Breast epithelium (tissue), 4 donors: ENCODE measurements at places on chromosomes 1 and 21.

DNA sequence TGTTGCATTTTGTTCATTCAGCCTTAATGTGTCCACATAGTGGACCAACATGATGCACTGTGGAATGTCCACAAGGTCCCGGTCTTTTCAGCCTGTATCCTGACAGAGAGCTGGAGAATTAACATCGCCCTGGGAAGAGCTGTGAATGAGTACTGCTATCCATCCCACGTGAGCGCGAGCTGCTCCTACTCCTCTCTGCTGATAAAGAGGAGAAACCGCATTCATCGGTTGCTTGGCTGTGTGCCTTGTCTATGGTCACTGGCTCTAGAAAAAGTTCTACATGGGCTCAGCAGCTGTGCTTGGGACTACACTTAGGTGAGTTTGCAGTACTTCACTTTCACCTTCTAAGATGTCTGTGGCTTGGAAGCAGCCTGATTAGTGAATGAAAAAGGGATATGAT lies 31.1 kb upstream of the IGSF5 start:
- H3K4me3 ChIP-seq = no peak overlapping the region
- H3K36me3 ChIP-seq = no peaks in the 10 kb centered on the region
- no peaks in the 10 kb centered on the region for H3K4me1 ChIP-seq
- DNase-seq = no peak
- H3K27ac ChIP-seq = no peak overlapping the region

DNA sequence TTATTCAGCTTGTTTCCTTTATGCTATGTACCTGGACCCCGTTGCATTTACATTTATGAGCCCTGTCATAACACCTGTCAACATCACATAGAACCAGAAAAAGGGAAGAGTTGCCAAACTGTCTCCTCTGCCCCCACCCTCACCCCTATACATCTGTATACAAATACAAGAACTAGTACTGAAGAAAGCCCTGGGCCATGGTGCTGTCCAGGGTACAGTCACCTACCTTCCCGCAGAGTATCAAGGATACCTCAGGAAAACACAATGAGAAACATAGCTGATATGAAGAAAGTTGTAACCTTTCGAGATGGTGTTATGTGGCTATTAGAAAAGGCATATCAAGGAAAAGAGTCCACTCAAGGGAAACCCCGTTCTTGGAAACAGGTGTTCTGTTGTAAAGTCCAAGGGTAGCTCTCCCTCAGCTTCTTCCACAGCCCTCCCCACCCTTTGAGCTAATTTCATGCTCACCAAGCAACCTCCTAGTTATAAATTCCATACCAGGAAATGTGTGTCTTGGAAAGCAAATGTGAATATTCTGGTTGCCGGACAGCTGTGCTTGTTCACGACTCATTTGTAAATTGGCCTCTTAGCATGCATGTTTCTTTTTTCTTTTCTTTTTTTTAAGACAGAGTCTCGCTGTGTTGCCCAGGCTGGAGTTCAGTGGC lies 16.7 kb upstream of the AVPR1B start:
- H3K4me3 ChIP-seq = no peak overlapping the region
- DNase-seq = no peak
- no peaks in the 10 kb centered on the region for H3K27me3 ChIP-seq
- H3K4me1 ChIP-seq = no peaks in the 10 kb centered on the region
- H3K27ac ChIP-seq = no peak overlapping the region

DNA sequence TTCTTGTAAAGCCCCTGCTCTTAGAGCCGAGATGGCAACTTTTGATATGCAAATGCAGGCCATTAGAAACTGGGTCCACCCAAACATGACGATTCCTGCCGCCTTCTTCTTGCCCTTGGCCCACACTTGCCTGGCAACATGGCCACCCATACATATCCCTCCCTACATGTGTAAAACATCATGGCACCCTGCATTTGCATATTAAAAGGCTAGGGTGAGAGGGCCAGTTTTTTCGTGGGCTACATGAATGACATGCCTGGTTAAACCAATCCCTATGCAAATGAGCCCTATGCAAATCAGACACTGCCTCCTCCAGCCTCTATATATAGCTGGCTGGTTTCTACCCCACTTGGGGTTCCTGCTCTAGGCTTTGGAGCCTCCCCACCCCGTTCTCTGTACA lies 18.8 kb downstream of the PLA2G2A start:
- H3K36me3 ChIP-seq = no peaks in the 10 kb centered on the region
- DNase-seq = no peak
- H3K27me3 ChIP-seq = peaks cover 12% of the 10 kb centered on the region
- no peaks in the 10 kb centered on the region for H3K4me1 ChIP-seq

DNA sequence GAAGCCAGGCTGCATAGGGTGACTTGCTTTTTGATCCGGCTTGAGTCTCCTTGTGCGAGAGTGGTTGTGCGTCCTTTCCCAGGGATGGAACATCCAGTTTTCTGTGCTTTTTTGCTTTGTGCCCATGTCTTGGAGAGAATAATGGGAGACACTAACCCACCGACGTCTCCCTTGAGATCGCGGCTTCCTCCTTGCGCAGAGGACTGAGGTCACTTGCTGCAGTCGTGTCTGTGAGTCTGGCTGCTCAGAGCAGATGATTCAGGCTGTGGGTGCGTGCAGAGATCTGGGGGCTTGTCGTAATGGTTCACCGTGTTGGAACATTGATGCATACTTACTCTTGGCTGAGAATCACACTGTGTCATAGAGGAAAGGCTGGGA lies 164.5 kb upstream of the CACNA1E start:
- H3K27me3 ChIP-seq = peaks cover 3% of the 10 kb centered on the region
- no peak overlapping the region for H3K27ac ChIP-seq
- DNase-seq = no peak
- H3K4me3 ChIP-seq = no peak overlapping the region

- no peaks in the 10 kb centered on the region for H3K27me3 ChIP-seq
- DNase-seq = no peak
- peaks cover 4% of the 10 kb centered on the region for H3K36me3 ChIP-seq
- peak overlapping the region; percentile 3 for H3K27ac ChIP-seq
- H3K4me3 ChIP-seq = no peak overlapping the region
- no peaks in the 10 kb centered on the region for H3K4me1 ChIP-seq
These were observed 74.4 kb downstream of the HMCN1 start for GRCh38 chr1:185808631-185809030.

DNA sequence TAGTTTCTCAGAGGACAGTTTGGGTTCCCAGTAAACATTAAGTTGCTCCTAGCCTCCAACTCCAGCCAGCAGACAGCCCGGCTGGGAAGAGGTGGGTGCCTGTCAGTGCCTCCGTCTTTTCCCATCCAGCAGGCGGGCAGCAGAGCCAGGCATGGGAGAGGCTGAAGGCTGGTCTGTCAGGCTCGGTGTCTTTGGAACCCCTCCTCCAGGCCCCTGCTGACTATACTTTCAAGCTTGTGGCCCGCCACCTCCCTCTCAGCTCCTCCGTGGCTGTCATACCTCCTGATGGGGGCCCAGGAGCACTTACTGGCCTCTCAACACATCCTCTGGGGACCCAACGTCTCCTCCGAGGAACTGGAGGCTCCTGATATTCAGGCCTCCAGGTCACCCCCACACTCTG lies 140.9 kb downstream of the ACTL8 start:
- no peak for DNase-seq
- H3K27me3 ChIP-seq = peaks cover under 1% of the 10 kb centered on the region
- no peaks in the 10 kb centered on the region for H3K4me1 ChIP-seq

GRCh38 chr1:11157867-11158266 lies 31.3 kb upstream of the ANGPTL7 start:
- no peak for DNase-seq
- peak overlapping the region; percentile 40 for H3K27ac ChIP-seq
- no peaks in the 10 kb centered on the region for H3K36me3 ChIP-seq
- H3K4me1 ChIP-seq = peaks cover 3% of the 10 kb centered on the region
- no peaks in the 10 kb centered on the region for H3K27me3 ChIP-seq
- H3K4me3 ChIP-seq = no peak overlapping the region

GRCh38 chr1:223312705-223313414 lies 51.1 kb downstream of the SUSD4 start:
- no peaks in the 10 kb centered on the region for H3K27me3 ChIP-seq
- no peaks in the 10 kb centered on the region for H3K36me3 ChIP-seq
- H3K27ac ChIP-seq = no peak overlapping the region
- H3K4me1 ChIP-seq = no peaks in the 10 kb centered on the region
- H3K4me3 ChIP-seq = no peak overlapping the region

DNA sequence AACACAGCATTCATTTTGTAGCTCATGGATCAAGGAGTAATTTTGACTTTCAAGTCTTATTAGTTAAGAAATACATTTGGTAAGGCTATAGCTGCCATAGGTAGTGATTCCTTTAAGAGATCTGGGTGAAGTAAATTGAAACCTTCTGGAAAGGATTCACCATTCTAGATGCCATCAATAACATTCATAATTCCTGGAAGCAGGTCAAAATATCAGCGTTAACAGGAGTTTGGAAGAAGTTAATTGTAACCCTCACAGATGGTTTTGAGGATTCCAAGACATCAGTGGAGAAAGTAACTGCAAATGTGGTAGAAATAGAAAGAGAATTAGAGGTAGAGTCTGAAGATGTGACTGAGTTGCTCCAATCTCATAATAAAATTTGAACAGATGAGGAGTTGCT lies 216.6 kb downstream of the GREM2 start:
- no peak overlapping the region for H3K27ac ChIP-seq
- no peaks in the 10 kb centered on the region for H3K36me3 ChIP-seq
- H3K4me3 ChIP-seq = no peak overlapping the region
- no peaks in the 10 kb centered on the region for H3K4me1 ChIP-seq

DNA sequence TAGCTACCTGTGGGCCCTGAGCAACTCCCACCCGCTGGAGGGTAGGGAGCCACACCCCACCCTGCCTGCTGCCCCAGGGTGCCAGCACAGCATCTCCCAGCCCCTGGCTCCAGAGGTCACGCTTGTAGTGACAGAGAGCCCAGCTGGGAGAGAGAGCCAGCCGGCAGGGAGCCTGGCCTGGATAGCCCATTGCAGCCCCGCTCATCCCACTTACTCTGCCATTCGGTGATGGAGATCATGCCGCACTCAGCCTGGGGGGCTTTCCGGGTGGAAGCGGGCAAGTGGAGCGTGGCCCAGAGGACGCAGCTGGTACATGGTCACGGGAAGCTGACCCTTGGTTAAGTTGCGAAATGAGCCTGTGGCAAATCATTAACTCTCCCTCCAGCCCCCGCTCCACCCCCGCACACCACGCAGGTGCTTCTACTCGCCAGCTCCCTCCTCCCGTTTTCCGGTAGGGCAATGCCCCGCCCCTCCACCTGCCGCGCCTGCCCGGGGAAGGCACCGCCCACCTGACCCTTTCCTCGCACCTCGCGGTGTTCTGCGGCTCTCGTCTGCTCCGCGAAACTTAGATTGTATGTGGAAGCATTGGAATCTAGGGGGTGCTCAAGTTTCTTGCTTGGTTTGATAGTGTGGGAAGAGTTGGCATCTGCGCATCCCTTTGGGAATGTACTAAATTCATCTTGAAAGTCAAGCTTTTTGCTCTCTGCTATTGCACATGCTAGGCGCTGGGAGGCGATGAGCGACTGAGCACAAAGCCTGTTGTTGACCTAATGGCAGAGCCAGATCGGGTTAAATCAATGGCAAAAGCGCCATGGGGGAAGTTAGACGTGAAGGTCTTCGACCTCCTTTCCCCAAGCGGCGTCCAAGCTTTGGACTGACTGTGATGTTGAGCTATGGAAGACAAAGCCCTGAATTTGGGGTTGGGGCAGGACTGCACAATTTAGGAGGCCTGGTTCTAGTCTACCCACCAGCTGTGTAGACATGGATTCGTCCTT lies at the start of gene GOLT1A:
GOLT1A (minus strand) TSS at position 321 of the 995 bp plus-strand sequence; CDS start at position 239, 82 bp downstream.
- H3K4me3 ChIP-seq = peak within 1 kb of the TSS; percentile 47
- H3K36me3 ChIP-seq = no peaks in the 10 kb centered on the region
- H3K27me3 ChIP-seq = no peaks in the 10 kb centered on the region
- peak within 1 kb of the TSS; percentile 27 for H3K27ac ChIP-seq
- peak; percentile 79 for DNase-seq
- no peaks in the 10 kb centered on the region for H3K4me1 ChIP-seq

GRCh38 chr1:48697066-48697707 lies 79.5 kb downstream of the BEND5 start:
- H3K36me3 ChIP-seq = no peaks in the 10 kb centered on the region
- DNase-seq = peak; percentile 50
- no peaks in the 10 kb centered on the region for H3K27me3 ChIP-seq
- H3K4me1 ChIP-seq = no peaks in the 10 kb centered on the region

GRCh38 chr21:19781881-19782652 lies 1216.1 kb upstream of the NCAM2 start:
- H3K27ac ChIP-seq = no peak overlapping the region
- H3K4me1 ChIP-seq = no peaks in the 10 kb centered on the region
- no peak overlapping the region for H3K4me3 ChIP-seq
- no peak for DNase-seq
- no peaks in the 10 kb centered on the region for H3K36me3 ChIP-seq

DNA sequence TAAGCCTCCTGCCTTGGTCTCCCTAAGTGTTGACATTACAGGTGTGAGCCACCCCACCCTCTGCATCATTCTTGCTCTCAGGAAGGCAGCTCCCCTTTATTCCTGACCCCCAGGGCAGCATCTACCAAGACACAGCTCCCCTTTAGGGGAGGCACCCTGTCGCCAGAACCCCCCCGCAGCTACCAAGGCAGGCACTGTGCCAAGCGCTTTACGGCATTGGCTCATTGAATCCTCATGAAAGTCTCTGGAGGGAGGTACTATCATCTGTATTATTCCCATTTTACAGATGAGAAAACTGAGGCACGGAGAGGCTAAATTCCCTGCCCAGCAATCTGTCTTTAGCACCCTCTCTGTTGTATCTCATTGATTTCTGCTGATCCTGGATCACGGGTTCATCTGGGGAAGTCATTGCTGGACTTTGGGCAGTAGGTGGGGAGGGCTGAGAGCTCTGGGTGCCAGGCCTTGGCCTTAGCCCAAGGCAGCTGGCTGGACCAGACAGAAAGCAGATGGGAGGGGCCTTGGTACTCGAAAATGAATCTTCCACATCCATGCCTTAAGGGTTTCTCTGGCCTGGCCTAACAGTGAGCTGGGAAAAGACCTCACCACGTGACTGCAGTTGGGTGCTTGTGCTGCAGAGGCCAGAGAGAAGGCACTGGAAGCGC lies 5.9 kb downstream of the PLOD1 start:
- H3K4me3 ChIP-seq = no peak overlapping the region
- peak; percentile 54 for DNase-seq
- peak overlapping the region; percentile 56 for H3K27ac ChIP-seq
- no peaks in the 10 kb centered on the region for H3K36me3 ChIP-seq

GRCh38 chr1:27513528-27513927 lies 23.6 kb upstream of the WASF2 start:
- H3K4me3 ChIP-seq = no peak overlapping the region
- H3K36me3 ChIP-seq = no peaks in the 10 kb centered on the region
- no peak for DNase-seq
- H3K27me3 ChIP-seq = no peaks in the 10 kb centered on the region

GRCh38 chr21:38643404-38644023 lies 145.2 kb upstream of the ERG start:
- H3K36me3 ChIP-seq = no peaks in the 10 kb centered on the region
- no peaks in the 10 kb centered on the region for H3K4me1 ChIP-seq
- H3K27ac ChIP-seq = peak overlapping the region; percentile 25
- H3K4me3 ChIP-seq = no peak overlapping the region

DNA sequence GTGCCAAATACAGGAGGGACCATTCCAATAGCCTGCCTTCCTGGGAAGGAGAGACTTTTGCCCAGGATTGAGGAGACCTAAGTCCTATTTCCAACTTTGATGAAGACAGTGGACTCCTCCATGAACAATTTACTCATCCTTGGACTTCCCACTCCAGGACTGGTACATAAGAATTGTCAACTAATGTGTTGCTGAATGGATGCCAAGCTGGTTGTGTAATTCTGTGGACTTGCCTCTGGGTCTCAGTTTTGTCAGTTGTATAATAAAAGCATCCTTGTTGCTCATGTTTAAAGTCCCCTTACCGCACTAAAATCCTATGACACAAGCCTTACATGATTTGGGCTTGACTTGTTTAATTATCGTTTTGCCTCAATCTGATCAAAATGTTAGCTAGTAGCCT lies 13.2 kb upstream of the ZP4 start:
- H3K36me3 ChIP-seq = no peaks in the 10 kb centered on the region
- H3K27me3 ChIP-seq = no peaks in the 10 kb centered on the region
- no peak for DNase-seq
- no peak overlapping the region for H3K4me3 ChIP-seq
- no peaks in the 10 kb centered on the region for H3K4me1 ChIP-seq
